ENCODE measurements at places on chromosomes 7 and 10.

- no peak for DNase-seq
Measured at GRCh38 chr7:149196151-149196704, 882 bp downstream of the ZNF282 start.

- peak; percentile 22 for DNase-seq
Measured at GRCh38 chr7:140165422-140165821, 11.4 kb downstream of the KDM7A start.

- no peak for DNase-seq
Measured at GRCh38 chr7:2069472-2069860, 163.3 kb downstream of the MAD1L1 start.

DNA sequence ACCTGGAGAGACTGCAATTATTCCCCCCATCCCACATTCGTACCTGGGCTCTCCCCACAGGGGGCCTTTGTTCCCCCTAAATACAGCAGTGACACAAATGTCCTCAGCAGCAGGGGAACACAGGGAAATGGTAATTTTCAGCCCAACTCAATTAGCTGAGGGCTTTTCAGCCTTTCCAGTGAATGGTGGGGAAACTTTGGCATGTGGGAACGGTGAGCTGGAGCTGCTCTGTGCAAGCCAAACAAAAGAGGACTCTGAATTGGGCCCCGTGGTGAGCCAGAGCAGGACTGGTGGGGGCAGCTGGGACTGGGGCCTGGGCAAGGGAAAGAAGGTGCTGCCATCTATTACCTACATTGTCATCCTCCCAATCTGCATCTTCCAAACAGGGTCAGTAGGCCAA lies 51.0 kb downstream of the FBXW4 start:
- no peak for DNase-seq

- peak; percentile 86 for DNase-seq
Measured at GRCh38 chr10:104300736-104301292, 31.8 kb downstream of the GSTO2 start.

DNA sequence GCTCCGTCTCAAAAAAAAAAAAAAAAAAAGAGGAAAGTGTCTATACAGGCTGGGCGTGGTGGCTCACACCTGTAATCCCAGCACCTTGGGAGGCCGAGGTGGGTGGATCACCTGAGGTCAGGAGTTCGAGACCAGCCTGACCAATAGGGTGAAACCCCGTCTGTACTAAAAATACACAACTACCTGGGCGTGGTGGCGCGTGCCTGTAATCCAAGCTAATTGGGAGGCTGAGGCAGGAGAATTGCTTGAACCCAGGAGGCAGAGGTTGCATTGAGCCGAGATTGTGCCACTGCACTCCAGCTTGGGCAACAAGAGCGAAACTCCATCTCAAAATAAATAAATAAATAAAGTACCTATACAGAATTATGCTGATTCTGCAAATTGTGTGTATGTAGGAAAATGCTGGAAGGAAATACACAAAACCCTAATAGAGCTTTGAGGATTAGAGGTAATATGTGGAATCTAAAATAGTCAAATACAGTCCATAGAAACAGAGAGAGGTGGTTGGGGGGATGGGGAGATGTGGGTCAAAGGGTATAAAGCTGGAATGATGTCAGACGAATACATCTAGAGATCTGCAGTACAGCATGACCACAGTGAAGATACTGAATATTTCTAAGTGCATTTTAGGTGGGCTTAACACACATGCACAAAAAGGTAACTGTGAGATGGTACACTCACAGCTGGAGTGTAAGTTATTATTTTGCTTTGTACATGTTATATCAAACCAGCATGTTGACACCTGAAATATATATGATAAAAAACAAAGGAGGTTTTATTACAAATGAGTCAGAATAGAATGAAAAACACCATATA lies 174.5 kb upstream of the KLF14 start:
- DNase-seq = no peak

- DNase-seq = no peak
Measured at GRCh38 chr7:1054438-1054837, 10.1 kb downstream of the GPR146 start.

GRCh38 chr7:149546331-149546730 lies 48.7 kb upstream of the ZNF746 start:
- DNase-seq = no peak

DNA sequence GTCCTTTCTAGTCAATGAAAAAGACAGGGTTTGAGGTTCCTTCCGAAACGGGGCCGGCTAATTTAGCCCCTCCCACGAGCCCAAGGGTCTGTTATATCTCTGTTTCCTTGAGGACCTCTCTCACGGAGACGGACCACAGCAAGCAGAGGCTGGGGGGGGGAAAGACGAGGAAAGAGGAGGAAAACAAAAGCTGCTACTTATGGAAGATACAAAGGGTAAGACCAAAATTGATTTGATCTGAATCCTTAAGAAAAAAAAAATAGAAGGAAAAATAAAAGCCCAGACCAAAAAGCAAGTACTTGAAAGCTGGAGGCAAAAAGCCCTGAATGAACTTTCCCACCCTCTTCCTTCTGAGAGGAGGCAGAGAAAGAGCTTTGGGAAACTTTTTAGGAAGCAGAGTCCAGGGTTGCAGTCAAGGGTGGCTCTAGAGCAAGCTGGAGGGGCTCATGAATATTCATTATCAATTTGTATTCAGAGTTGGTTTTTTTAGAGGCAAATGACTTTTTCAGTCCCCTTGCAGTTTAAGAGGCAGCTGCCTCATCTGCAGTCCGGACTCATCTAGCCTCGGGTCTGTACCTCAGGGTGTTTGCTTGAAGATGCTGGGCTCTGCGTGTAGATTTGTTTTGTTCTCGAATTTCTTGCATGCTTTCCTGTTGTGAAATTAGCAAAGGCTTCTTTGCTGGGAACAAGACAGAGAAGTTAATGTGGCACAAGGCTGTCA lies at the start of gene ENTPD1:
TSS of gene ENTPD1 (plus strand) at position 123 of the 721 bp plus-strand sequence. CDS start at position 200, 77 bp downstream.
- peak; percentile 47 for DNase-seq

DNA sequence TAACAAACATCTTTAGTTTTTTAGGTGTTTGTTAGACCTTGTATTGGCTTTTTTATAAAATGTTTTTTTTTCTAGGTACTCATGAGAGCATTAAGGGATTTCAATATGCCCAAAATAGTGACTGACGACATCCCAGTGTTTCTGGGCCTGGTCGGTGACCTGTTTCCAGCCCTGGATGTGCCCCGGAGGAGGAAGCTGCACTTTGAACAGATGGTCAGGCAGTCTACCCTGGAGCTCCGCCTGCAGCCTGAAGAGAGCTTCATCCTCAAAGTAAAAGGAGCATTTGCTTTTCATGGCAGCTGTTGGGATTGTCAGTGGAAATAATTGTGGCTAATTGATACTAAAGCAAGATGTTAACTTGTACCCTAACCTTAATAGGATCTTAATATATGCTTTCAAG lies 161.5 kb downstream of the DNAH11 start:
- no peak for DNase-seq

DNA sequence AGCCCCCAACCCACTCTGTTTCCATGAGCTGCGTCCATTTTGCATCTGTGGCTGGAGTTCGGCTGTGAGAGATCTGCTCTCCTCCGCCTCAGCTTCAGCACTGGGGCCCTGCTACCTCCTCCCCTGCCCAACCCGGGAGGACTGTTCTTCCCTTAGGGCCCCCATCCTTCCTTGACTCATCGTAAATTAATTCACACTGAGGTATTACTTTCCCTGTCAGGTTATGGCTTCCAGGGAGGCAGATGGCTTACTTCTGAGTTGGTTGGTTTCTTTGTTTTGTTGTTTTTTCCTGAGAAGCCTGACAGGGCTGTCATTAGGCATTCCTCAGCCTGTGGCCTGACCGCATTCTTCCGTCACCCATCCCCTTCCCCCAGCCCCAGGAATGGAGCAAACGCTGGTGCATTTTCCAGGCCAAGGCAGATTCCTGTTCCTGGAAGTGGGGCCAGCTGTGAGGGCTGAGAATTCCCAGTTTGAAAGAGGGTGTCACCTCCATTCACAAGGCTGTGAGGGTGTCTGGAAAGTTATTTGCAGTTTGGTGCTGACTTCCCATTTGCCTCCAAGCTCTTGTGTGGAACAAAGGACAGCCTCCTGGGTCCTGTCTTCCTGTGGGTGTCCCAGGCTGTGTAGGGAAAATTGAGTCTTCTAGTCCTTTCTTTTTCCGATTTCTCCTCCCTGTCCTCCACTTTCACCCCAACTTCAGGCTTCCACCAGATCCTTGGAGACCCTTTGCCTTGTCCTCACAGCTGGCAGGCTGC lies 11.7 kb downstream of the CPA5 start:
- DNase-seq = peak; percentile 83

- peak; percentile 69 for DNase-seq
Measured at GRCh38 chr10:133378251-133379096, 588 bp upstream of the PAOX start.

DNA sequence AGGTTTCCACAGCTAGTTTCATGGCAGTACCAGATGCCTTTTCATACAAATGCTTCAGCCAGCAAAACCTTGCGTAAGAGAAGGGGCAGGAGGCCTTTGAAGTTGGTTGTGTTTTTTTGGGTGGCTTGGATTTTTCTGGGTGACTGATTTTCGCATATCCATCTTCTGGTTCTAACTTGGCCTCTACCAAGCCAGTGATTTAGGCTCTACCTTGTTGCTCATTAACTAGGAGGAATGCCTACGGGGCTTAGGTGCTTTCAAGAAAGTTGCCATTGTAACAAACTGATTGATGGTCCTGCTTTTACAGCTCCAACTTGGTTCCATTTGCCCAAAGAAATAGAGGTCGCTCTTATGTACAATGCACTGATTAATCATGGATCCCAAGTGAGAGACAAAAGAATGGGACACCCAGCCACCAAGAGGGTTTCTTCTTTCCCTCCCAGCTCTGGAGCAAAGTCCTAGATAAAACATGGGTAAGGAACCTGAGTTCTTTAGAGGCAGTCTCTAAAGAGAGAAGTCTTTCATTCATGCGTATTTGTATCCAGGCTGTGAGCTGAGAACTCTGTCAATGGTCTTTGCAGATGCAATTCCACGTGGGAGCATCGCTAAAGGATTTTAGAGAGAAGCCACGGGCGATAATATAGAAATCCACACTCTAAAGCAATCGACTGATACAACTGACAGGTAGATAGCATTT lies 92.1 kb upstream of the FGFR2 start:
- no peak for DNase-seq

GRCh38 chr10:83539528-83540308 lies 599.6 kb upstream of the GHITM start:
- no peak for DNase-seq

GRCh38 chr10:64115908-64116643 lies 594.9 kb downstream of the REEP3 start:
- no peak for DNase-seq

DNA sequence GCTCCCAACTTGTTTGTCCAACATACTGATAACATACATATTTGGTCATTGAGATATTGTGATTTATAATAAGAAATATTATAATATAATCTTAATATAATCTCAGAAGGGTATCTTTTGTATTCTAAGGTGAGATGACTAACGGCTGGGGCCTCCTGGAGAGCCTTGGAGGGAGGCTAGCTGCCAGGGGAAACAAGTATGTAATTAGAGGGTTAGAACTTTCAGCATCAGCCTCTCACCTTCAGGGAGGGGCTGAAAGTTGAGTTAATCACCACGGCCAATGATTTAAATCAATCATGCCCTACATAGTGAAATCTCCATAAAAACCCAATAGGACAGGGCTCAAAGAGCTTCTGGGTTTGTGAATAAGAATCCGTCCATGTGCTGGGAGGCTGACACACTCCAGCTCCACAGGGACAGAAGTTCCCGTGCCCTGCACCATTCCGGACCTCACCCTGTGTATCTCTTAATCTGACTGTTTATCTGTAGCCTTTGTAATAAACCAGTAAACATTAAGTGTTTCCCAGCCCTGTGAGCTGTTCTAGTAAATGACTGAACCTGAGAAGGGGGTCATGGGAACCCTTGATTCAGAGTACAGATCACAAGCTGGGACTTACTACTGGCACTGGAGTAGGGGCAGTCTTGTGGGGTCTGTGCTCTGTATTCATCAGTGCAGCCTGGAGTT lies 86.3 kb upstream of the STEAP1B start:
- no peak for DNase-seq

DNA sequence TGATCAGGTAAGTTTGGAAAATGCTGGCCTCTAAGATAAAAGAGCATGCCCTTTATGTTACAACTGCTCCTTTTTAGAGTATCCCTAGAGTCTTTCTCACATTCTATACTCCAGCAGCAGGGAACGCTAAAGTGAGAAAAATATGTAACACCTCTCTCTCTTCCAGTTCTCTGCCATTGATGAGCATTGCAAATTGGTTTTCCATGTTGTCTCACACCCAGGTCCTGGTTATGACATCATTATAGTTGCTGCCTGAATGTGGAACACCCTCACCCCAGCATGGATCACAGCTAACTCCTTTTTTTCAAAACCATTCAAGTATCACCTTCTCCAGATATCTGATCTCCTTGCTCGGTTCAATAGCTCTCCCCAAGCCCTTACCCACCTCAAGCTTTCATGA lies 84.4 kb downstream of the DGKI start:
- no peak for DNase-seq

DNA sequence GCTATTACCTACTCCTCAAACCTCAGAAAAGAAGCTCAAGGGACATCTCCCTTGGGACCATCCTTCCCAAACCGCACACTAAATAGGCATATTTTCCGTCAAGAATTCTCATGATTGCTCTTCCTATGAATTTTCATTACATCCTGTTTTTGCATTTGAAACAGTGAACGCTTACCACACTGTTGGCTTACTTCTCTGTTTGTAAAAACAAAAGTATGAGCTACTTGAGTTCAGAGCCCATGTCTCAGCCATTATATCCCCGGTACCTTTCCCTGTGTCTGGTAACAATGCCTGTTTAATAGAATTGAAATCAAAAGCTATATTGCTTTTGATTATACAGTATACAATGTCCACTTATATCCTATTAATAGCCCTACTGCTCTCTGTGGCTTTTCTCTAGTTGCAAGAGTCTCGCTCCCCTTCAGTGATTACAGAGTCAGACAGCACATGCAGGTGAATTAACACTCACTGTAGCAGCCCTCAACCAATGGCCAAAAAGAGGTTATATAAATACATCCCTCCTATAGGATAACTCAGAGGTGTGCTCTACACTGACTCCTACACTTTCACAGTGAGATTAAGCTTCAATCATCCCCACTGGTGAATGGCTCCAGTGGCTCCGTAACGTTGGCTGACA lies 264.4 kb downstream of the SORCS1 start:
- no peak for DNase-seq

- no peak for DNase-seq
Measured at GRCh38 chr7:106175507-106175906, 63.4 kb upstream of the SYPL1 start.

Measured in AG08396 (cell line).